ENCODE measurements at places on chromosomes 1 and 21.

DNA sequence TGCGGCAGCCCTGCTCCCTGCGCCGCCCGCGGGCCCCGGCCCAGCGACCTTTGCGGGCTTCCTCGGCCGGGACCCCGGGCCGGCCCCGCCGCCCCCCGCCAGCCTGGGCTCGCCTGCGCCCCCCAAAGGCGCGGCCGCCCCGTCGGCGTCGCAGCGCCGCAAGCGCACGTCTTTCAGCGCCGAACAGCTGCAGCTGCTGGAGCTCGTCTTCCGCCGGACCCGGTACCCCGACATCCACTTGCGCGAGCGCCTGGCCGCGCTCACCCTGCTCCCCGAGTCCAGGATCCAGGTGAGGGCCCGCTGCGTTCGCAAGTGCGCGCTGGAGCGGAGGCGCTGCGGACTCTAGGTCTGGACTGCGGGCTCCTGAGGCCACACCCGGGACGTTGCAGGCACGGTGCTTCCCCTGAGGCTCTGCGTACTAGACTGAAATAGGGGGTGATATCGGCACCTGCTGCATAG is 351 bp downstream of the MIXL1 start:
- DNase-seq = no peak

DNA sequence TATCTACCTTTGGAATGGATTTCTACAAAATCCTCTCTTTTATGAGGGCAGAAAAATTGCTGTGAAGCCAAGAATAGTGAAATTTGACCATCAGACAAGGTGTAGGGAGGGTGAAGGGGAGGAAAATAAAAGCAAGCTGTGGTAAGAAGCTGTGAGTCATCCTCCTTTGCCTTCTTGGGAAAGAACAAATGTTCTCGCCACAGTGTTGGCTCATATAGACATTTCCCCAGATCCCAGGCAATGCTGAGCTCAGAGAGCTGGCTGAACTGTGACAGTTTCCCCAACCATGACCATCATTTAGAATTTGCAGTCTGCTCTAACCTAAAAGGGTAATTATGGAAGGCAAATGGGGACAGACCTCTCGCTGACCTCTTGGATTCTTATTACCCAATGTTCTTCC is 235.4 kb downstream of the PBX1 start:
- DNase-seq = no peak

DNA sequence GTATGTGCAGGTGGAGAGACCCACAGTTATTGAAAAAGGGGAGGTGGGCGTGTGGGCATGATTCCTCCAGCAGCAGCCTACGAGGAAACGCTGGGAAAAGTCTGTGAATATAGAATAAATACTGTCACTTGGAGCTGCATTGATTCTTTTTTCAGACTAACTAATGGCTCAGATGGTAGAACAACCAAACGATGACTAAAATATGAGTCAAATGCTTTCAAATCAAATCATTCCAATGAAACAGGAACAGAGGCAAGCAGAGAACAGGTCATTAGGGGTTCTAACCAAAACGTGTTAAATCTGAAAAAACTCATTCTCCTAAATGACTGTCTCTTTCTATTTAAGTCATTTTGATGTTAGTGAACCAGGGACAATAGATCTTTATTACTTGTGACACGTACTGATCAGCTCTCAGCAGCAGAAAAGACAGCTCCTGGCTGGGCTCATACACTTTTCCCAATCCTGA is 35.1 kb upstream of the SEC16B start:
- DNase-seq = peak; percentile 43

GRCh38 chr1:46619656-46620258 is 3.1 kb upstream of the MOB3C start:
- DNase-seq = no peak

DNA sequence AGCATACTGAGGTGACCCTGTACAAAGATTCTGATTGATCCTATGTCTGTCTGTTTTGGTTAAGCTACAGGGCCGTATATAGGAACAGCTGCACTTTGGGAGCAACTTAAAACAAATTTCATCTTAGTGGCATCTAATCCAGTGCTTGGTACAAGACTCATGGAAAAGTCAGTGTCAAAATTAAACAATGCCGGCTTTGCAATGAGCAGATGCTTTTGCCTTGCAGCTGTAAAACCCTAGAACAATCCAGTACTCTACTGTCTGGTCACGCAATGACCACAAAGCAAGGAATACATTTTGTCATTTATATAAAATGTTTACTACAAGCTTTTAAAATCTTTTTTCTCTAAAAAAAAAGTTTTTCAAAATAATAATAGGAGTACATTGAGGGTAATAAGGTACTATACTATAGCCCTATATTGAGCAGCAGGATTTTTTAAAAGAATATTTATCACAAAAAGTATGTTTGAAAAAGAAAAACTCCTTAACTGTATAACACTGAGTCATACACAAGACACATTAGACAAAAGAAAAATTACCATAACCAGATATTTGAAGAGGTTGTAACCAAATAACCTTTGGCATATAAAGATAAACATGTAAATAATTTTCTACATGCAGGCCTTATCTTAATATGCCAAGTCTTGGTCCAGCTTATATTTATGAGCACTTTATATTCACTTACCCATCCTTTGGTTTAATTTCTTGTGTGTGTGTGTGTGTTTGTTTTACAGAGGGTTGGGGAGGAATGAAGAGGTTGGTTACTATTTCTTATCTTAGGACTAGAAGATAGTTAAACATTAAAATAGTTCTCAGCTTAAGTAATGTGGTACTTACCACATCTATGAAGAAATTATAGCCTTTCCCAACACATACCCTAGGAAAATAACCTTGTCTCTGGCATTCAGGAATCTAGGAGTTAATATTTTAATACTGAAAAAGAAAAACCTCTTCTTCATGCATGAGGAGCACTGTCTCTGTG is 262.3 kb downstream of the FAF1 start:
- DNase-seq = peak; percentile 91

DNA sequence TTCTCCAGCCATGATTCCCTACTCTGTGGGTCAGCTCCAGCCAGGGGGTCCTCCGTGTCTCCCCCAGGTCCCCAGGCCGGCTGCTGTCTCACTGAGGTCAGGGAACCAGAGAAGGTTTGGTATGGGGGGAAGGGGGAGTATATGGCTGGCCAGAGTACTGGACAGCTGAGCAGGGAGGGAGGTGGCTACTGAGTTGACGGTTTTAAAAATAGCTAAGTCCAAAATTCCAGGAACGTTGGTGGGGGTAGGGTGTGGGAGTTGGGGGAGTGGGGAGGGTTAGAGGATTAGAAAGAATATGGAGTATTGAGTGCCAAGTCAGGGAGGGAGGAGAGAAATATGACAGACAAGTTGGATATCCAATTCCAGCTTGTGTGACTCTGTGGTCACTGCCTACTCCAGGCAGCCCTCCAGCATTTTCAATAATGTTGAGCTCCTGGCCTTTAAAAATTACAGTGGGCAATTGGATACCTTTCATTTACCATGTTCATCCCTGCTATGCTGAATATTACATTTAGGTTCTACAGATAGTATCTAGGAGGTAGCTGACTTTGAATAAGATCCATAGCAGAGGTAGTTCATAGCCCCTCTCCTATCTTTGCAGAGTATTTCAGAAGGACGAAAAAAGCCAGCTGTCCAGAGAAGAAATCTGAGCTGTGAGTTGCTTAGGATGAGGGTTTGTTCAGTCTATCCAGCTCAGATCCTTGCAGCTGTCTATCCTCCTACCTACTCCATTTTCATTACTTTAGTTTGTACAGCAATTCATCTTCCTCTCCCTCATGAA is at the start of gene HJV:
Gene HJV, minus strand, starts transcription at position 114 of the 781 bp plus-strand sequence. CDS start 1,504 bp downstream, outside the sequence.
- DNase-seq = no peak
